ENCODE measurements at places on chromosomes 3 and 15. TPM values are rescaled to one million over a fixed set of nuclear protein-coding genes. Genes with fewer than 3 reads are reported as not detected.

The ATOSA gene
- total RNA-seq = 34.9 TPM

DNA sequence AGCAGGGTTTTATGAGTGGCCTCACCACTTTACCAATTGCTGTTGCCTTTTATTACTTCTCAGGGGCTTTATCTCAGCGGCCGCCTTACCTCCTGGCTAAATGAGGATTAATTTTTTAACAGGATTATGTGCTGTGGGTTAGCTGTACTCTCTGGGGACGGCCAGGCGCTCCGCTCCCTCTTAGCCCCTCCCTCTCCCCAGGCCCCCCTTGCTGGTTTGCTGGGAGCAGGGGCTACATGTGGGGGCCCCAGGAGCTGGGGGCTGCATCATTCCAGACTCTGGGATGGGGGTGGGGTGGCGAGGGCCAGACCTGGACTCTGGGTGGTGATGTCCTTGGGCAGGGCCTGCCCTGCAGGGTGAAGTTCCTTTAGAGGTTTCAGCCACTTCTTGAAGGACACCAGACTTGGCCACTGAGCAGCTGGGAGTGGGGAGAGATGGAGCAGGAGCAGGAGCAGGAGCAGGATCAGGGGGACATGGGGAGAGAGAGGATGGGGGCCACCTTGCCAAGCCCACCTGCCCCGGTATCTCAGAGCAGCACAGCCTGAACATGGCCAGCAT, 196.1 kb downstream of the GOLGA6L6 start:
- no peak overlapping the region for H3K27ac ChIP-seq
- H3K4me1 ChIP-seq = no peaks in the 10 kb centered on the region
- no peak overlapping the region for H3K4me3 ChIP-seq
- H3K27me3 ChIP-seq = no peaks in the 10 kb centered on the region
- no peaks in the 10 kb centered on the region for H3K36me3 ChIP-seq

- DNase-seq = no peak
- no peaks in the 10 kb centered on the region for H3K36me3 ChIP-seq
- no peaks in the 10 kb centered on the region for H3K27me3 ChIP-seq
- no peaks in the 10 kb centered on the region for H3K4me1 ChIP-seq
These were observed 65.9 kb upstream of the ACTC1 start for GRCh38 chr15:34861214-34861613.

The IGSF11 gene
- not detected for total RNA-seq

DNA sequence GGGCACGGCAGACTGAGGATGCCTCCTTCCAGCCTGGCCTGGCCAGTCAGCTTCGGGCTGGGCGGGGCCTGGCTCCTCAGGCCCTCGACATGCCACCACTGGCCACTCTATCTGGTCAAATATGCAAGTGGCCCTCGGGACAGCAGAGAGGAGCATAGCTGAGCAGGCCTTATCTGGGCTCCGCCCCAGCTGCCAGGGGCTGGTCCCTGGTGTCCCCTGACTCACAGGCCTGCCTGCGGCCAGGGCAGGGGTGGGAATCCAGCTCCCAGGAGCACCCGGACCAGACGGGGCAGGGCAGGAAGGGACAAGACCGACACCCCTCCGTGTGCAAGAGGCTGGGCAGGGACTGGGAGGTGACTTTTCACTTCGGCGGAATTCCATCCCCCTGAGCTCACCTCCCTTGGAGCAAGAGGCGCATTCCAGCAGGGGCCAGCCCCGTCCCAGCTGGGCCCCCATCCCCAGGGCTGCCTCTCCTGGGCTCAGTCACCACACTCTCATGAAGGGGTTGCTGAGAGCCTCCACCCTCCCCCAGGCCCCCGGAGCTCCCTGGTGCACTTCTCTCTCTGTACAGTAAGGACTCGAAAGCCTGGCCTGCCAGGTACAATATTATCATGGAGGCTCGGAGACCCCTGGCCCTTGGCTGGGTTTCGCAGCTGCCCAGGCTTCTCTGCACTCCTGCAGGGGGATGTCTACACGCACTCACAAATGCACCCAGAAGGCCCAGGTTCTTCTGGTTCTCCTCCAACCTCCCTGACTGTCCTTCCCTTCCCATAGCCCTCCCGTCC, 29.5 kb downstream of the WNT7A start:
- DNase-seq = no peak
- H3K27me3 ChIP-seq = no peaks in the 10 kb centered on the region
- H3K27ac ChIP-seq = no peak overlapping the region
- no peaks in the 10 kb centered on the region for H3K36me3 ChIP-seq
- H3K4me1 ChIP-seq = no peaks in the 10 kb centered on the region
- H3K4me3 ChIP-seq = no peak overlapping the region

DNA sequence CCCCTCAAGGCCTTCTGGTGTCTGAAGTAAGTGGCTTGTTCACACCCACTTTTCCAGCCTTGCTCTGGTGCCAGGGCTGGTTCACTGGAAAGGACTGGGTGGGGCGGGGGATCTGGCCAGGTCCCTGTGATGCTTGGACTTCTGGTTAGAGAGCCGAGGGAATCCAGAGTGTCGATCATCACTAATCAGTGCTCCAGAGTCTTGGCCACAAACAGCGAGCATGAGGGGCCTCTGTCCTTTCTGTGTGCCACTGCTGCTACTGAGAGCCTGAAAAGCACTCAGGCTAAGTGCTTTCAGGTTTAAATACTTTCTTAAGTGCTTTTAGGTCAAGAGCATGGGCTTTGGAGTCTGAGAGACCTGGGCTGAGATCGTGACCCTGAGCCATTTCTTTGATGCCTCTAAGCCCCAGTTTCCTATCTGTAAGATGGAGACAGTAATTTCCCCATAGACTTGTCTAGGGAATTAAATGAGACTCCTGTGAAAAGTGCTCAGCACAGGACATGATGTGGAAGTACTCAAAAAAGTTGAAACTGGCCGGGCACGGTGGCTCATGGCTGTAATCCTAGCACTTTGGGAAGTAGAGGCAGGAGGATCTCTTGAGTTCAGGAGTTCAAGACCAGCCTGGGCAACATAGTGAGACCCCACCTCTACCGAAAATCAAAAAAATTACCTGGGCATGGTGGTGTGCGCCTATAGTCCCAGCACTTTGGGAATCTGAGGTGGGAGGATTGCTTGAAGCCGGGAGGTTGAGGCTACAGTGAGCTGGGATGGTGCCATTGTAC, 53.8 kb upstream of the SEC22A start:
- H3K4me3 ChIP-seq = no peak overlapping the region
- H3K4me1 ChIP-seq = no peaks in the 10 kb centered on the region
- no peaks in the 10 kb centered on the region for H3K27me3 ChIP-seq
- H3K36me3 ChIP-seq = no peaks in the 10 kb centered on the region
- no peak for DNase-seq

The VEPH1 gene
- 0.74 TPM for total RNA-seq

- no peaks in the 10 kb centered on the region for H3K36me3 ChIP-seq
- no peak overlapping the region for H3K27ac ChIP-seq
- no peaks in the 10 kb centered on the region for H3K4me1 ChIP-seq
- DNase-seq = no peak
These were observed 172.7 kb downstream of the GHSR start for GRCh38 chr3:172275586-172275985.

DNA sequence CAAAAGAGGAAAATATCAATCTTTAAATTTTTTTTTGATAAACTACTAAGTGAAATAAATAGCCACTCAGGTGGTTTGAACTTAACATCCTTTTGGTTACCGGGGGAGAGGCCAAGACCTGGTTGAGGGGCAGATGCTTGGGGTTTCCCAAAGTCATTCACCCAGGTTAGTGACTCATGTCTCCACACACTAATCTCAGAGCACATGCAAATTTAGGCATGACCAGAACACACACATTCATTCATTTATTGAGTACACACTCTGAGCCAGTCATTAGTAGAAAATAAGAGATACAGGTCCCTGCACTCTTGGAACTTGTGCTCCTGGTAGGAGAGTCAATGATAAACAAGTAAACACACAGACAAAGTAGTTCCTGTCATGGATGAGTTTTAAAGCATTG, 7.3 kb downstream of the ILDR1 start:
- no peaks in the 10 kb centered on the region for H3K4me1 ChIP-seq
- H3K27me3 ChIP-seq = no peaks in the 10 kb centered on the region
- no peak for DNase-seq
- no peak overlapping the region for H3K27ac ChIP-seq
- H3K4me3 ChIP-seq = no peak overlapping the region

The RHCG gene
- 0.26 TPM for total RNA-seq

DNA sequence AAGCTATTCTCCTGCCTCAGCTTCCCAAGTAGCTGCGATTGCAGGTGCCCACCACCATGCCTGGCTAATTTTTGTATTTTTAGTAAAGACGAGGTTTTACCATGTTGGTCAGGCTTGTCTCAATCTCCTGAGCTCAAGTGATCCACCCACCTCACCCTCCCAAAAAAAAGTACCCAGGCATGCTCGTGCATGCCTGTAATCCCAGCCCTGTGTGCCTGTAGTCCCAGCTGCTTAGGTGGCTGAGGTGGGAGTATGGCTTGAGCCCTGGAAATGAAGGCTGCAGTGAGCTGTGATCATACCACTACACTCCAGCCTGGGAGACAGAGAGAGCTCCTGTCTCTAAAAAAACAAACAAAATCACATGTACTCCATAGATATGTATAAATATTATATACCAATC, 176.5 kb downstream of the SOX2 start:
- H3K27me3 ChIP-seq = no peaks in the 10 kb centered on the region
- no peaks in the 10 kb centered on the region for H3K4me1 ChIP-seq
- no peak overlapping the region for H3K4me3 ChIP-seq

The CELF6 gene
- 0.68 TPM for total RNA-seq

The PLIN1 gene
- 24.3 TPM for total RNA-seq

The FETUB gene
- total RNA-seq = 4.4 TPM

The PAQR9 gene
- 10.8 TPM for total RNA-seq

The GRM2 gene
- not detected for total RNA-seq

The ITIH3 gene
- 1,822 TPM for total RNA-seq

DNA sequence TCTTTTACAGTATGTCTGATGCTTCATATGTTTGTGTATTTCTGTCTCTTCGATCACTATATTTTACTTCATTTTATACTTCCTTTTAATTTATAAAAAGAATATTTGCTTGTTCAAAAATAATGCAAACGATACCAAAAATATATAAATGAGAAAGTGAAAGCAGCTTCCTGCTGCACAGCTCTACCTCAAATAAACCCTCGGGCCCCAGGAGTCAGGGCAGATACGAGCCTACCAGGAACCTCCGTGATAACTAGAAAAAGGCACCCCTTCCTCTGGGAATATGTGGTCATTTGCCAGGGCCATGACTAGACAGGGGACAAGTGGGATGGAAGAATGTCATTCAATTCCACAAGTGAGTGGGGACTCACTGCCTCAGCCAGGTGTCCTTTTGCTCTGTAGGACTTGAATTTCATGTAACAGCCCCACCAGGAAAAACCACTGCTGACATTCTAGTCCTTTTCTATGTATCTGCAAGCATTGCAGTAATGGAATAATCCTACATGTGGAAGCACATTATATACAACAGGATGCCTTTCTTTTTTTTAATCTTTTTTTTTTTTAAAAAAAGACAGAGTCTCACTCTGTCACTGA, 133.3 kb downstream of the SUCLG2 start:
- DNase-seq = no peak
- no peaks in the 10 kb centered on the region for H3K4me1 ChIP-seq
- H3K36me3 ChIP-seq = peaks cover 2% of the 10 kb centered on the region
- H3K4me3 ChIP-seq = no peak overlapping the region

The COLQ gene
- 0.55 TPM for total RNA-seq

The PLA2G4E gene
- not detected for total RNA-seq

DNA sequence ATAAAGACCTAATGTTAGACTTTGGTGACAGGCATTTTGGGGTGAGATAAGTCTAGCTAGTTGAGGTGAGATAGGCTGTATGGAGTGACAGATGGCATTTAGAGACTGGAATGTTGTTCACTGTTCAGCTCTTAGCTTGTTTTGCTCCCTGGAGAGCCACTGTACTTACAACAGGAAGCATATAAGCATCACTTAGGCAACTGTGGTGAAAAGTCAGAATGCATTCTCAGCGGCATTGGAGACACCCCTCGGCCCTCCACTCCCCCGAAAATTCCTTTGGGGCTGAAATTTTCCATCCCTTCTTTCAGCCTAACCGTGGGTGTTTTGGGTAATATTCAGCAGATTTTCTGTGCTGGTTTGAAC, 73.4 kb downstream of the SLCO3A1 start:
- no peak overlapping the region for H3K4me3 ChIP-seq
- H3K27ac ChIP-seq = no peak overlapping the region
- H3K27me3 ChIP-seq = no peaks in the 10 kb centered on the region
- H3K4me1 ChIP-seq = no peaks in the 10 kb centered on the region

The GRIP2 gene
- total RNA-seq = 0.04 TPM

DNA sequence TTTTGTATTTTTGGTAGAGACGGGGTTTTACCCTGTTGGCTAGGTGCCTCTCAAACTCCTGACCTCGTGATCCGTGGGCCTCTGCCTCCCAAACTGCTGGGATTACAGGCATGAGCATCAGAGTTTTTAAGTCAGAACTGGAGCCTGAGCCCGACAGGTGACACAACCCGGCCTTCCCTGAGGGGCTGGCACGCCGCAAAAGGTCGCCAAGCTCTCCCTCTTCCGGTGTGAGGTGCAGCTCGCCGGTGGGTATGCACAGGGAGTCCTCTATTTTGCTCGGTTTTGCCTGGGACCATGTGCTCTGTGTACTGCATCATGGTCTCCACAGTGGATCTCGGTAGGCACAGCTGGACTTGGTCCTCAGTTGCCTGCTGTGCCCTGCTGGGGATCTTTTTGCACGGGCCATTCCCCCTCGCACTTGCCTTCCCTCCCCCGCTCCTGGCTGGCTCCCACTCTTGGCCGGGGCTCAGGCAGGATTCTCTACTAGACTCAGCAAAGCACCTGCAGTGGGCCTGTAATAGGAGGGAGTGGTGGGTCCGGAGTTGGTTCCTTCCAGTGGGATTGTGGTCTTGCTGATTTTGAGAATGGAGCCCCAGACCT, 101.2 kb upstream of the KLF13 start:
- no peaks in the 10 kb centered on the region for H3K27me3 ChIP-seq
- H3K4me1 ChIP-seq = no peaks in the 10 kb centered on the region
- H3K27ac ChIP-seq = no peak overlapping the region
- no peak for DNase-seq
- H3K36me3 ChIP-seq = no peaks in the 10 kb centered on the region
- no peak overlapping the region for H3K4me3 ChIP-seq

GRCh38 chr3:147383617-147384016, 22.7 kb downstream of the ZIC4 start:
- DNase-seq = no peak
- H3K27ac ChIP-seq = no peak overlapping the region
- H3K4me1 ChIP-seq = no peaks in the 10 kb centered on the region
- no peaks in the 10 kb centered on the region for H3K36me3 ChIP-seq

The STRIT1 gene
- 0.31 TPM for total RNA-seq

The LSMEM2 gene
- not detected for total RNA-seq

The ALDH1L1 gene
- total RNA-seq = 962 TPM

- no peak overlapping the region for H3K27ac ChIP-seq
- no peak overlapping the region for H3K4me3 ChIP-seq
- DNase-seq = no peak
- no peaks in the 10 kb centered on the region for H3K36me3 ChIP-seq
- H3K4me1 ChIP-seq = no peaks in the 10 kb centered on the region
- H3K27me3 ChIP-seq = no peaks in the 10 kb centered on the region
These were observed 31.1 kb upstream of the NUDT16 start for GRCh38 chr3:131350506-131350905.

GRCh38 chr3:156711113-156711512, 36.7 kb downstream of the TIPARP start:
- H3K4me1 ChIP-seq = no peaks in the 10 kb centered on the region
- no peaks in the 10 kb centered on the region for H3K36me3 ChIP-seq
- DNase-seq = no peak
- no peaks in the 10 kb centered on the region for H3K27me3 ChIP-seq
- H3K27ac ChIP-seq = no peak overlapping the region

The GXYLT2 gene
- 0.15 TPM for total RNA-seq

All from right lobe of liver (tissue), 6 donors.